ENCODE measurements at places on chromosomes 4 and X. TPM values are rescaled to one million over a fixed set of nuclear protein-coding genes. Genes with fewer than 3 reads are reported as not detected.

Gene SORCS2
- total RNA-seq: 0.27 TPM

Gene CXCL5
- total RNA-seq: 0.36 TPM

Gene GYPB
- total RNA-seq: not detected

Gene CSAG3
- total RNA-seq: not detected
